ENCODE measurements at places on chromosomes 4 and X.

- no peak for DNase-seq
These were observed 186.4 kb upstream of the GALNT7 start for GRCh38 chr4:172982151-172982590.

DNA sequence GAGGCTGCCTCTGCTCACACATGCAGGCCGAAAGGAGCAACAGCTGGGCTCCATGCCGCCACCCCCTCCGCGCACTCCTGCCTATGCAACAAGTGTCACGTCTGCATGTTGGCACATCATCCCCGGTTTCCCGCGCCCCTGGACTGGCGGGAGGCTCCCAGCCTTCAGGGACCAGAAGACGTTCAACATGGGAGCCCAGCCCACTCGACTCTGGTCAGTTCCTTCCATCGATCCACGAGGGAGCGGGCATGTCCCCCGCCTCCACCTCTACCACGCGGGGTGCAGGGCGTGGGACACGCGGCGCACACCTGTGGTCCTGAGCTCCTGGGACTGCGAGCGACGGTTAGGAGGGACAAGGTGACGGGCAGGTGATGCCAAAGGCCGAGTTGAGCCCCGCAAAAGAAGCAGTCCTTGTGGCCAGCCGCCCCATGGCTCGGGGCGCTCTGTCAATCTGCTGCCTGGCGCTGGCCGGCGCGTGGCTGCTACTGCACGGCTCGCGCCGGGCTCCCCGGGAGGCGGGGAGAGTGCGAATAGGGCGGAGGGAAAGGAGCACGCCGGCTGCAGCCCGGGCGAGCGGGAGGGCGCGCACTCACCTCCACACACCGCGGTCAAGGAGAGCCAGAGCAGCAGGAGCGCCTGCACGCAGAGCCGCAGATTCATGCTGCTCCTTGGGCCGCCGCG, 645 bp downstream of the APLN start:
- no peak for DNase-seq

DNA sequence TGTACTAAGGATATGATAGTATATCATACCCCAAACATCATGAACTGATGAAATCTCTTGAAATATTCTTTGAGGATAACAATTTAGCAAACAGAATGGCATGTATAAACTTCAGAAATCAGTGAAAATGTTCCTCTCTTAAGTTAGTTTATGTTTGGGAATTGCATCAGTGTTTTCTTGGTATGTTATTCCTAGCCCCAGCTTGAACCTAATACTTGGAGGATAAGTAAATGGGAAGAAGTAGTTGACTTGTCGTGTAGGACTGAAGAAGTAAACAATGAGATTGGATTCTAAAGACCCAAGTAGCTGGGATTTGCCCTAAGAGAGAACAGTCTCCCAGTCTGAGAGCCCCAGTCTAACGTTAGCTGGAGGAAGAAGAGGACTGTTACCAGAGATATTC, 355.7 kb downstream of the GALNTL6 start:
- DNase-seq = no peak

- DNase-seq = no peak
These were observed 48.5 kb upstream of the PABPC1L2A start for GRCh38 chrX:73127700-73128241.

- no peak for DNase-seq
These were observed 662 bp downstream of the APBB2 start for GRCh38 chr4:41213625-41214135.

- no peak for DNase-seq
These were observed 30.4 kb upstream of the LAMP2 start for GRCh38 chrX:120499301-120500072.

GRCh38 chr4:177100307-177100706, 209.4 kb upstream of the NEIL3 start:
- no peak for DNase-seq

DNA sequence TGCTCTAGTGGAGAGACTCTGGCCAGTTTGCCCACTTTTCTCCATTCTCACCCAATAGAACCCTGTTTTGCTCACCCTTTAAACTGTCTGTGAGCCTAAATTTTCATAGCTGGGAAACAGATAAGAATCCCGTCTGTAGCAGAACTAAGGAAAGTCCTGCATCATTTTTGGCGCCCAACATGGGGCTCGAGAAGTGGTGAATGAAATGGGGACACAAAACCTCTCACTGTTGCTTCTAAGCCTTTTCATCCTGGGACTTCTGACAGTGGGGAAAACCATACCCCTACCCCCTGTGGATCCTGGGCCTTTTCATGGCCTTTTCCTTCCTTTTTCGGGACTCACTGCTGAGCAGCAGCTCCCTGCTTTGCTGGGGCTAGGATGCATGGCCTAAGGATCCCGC, 189.9 kb downstream of the INPP4B start:
- no peak for DNase-seq

DNA sequence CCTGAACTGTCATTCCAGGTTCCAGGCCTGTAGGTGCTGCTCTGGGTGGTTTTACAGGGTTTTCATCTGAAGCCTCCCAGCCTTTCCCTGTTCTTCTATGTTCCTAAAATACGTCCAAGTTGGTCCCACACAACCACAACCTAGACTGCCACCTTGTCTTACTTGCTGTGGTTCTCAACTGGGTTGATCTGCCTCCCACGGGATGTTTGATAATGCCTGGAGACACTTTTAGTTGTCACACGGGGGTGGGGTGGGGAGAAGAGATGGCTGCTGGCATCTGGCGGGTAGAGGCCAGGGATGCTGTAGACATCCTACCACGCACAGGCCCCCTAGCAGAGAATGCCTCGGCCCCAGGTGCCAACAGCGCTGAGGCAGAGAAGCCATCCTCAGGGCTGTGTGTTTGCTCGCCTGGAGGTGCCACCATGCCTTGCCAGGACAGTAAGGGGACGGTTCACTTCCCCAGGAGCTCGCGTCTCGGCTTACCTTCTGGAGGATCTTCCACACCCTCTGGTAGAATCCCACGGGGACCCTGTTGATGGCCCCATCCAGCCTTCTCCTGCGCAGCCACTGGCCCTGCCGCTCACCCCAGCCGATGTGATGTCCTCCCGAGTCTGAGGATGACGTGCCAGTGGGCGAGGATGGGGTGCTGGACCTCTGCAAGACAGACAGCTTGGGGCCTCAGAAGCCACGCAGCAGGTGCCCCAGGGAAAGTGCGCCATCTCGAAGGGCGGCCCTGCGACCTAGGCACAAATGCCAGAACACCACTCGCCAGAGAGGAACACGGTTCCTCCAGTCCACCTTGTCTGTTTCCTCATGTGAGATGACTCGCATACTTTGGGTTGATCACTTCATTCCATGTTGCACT, 87.0 kb downstream of the PHKA2 start:
- DNase-seq = no peak

DNA sequence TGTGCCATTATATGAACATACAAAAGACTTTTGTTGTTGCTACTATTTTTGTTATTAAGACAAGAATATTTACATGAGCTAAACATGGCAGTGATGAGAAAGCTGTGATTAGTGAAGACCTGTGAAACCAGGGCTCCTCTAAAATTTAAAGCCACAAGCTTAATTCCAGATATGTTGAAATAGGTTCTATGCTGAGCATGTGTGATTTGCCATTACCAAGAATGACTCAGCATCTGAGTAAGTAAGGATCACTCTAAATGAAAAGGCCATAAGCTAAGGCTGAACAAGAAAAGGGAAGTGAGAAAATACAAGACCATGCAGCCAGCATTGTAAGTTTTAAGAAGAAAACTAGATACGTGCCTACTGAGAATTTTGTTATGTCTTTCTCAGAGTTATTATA, 75.9 kb upstream of the CAMK2D start:
- no peak for DNase-seq

- DNase-seq = no peak
These were observed 22.4 kb upstream of the UBA6 start for GRCh38 chr4:67723341-67723740.

DNA sequence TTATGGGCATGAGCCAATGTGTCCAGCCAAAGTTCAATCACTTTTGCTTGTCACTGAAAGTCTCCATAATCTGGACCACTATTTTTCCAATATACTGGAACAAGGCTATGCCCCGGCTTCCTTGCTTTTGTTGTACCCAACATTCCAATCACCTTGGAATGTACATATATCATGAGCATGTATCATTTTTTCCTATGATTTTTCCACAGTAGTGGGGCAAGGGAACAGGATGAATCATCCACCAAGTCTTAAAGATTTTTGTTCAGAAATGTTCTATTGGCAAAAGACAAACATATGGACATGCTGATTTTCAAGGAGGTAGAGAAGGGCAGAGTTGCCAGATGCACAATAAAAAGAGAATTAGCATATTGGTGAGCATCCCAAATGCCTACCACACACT, 548.1 kb upstream of the INTU start:
- no peak for DNase-seq

- DNase-seq = no peak
These were observed 168.9 kb downstream of the AASDH start for GRCh38 chr4:56218230-56218895.

- DNase-seq = no peak
These were observed 3.5 kb downstream of the SLC25A43 start for GRCh38 chrX:119402588-119402987.

DNA sequence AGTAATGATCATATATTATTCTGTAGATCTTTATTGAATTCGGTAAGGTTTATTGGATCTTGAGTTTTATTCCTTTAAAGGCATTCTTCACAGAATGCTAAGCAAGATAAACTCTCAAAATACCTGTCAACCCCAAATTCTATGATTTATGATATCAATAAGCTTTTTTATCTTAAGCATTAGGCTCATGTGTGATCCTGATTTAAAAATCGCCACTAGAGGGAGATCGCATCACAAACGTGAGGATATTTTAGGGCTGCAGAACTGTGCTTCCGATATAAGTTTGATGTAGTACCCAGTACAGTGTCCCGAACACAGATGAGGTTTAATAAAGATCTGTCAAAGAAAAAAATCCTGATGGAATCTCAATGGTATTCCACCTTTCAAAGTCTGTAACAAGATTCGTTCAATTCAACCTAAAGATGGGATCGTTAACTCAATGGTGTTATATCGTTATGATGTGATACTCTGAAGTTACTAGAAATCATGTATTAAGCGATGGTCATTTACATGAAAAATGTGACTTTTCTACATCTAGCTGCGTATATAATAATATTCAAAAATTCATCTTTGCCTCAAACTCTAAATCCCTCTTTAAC, 169.0 kb downstream of the CORIN start:
- DNase-seq = no peak

DNA sequence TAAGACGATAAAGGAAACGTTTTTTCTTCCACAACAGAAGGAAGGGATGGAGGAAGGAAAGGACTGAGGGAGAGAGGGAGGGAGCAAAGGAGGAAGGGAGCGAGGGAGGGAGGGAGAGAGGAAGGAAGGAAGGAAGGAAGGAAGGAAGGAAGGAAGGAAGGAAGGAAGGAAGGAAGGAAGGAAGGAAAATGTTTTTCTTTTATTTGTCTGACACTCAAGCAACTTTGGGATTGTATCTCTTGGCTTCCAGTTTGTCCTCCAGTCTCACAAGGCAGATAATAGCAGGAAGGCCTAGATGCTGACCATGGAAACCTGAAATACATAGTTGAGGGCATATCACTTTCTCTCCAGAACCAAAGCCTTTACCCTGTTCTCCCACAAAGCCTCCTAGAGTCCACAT, 226.7 kb downstream of the ZNF674 start:
- no peak for DNase-seq

- DNase-seq = no peak
These were observed 90.9 kb upstream of the TMEM33 start for GRCh38 chr4:41844327-41844726.

- DNase-seq = no peak
These were observed 354.9 kb downstream of the RPA4 start for GRCh38 chrX:97238632-97239031.

DNA sequence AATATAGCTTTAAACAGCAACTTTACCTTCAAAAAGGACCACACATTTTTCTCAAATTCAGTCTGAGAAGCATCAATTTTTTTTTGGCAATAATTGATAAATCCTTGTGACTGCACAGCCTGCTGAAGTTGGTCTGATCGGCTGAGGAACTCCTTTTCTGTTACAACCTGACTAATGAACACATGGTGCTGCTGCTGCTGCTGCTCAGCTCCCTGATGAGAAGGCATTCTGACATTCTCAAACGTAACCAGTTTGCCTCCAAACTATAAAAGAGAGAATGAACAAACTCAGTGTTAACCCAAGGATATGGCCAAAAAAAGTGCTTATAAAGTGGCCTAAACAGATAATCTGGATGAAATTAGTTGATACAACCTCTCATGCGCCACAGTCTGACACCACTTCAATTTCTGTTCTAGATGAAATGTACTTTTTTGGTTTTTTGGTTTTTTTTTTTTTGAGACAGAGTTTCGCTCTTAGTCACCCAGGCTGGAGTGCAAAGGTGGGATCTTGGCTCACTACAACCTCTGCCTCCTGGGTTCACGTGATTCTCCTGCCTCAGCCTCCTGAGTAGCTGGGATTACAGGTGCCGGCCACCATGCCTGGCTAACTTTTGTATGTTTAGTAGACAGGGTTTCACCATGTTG, 26.5 kb downstream of the SEC31A start:
- no peak for DNase-seq

DNA sequence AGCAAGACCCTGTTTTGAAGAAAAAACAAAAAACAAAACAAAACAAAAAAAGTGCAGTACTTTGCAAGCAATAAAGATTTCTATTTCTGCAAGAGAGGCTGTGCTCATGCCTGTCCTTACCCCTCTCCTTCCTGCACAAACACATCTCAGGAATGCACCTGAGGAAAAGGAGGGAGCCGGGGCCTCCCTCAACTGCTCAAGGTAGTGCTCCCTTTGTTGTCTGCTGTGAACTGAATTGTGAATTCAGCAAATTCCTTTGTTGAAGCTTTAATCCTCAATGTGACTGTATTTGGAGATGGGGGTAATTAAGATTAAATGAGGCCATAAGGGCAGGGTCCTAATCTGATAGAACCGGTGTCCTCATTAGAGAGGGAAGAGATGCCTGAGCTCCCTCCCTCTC, 13.9 kb downstream of the FTSJ1 start:
- DNase-seq = no peak

GRCh38 chr4:158209825-158210807, at the start of gene TMEM144:
Gene TMEM144 (plus strand): TSS chr4:158210486. CDS start chr4:158212668, 2,182 bp downstream.
- DNase-seq = peak; percentile 43

GRCh38 chr4:118898221-118898620, 9.6 kb downstream of the SYNPO2 start:
- DNase-seq = no peak
